Heart left ventricle (tissue), 16 donors: ENCODE measurements at places on chromosomes 2 and 18. TPM values are rescaled to one million over a fixed set of nuclear protein-coding genes. Genes with fewer than 3 reads are reported as not detected.

DNA sequence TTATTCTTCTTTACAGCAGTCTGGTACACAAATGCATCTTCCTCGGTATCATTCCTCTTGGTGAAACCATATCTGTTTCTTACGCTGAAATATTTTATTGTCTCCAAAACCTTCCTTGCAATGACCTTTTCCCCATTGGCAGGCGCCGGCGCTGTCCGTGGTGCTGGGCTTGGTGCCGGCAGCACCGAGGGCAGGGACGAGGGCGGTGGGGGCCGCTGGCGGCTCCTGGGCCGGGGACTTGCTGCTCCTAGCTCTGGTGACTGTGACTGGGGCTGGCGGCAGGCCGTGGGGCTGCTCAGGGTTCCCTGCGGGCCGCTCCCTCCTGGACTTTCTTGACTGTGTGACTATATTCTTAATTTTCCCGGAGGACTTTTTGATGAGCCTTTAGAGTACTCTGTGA, 72.5 kb downstream of the GPR39 start:
- peak; percentile 30 for DNase-seq

DNA sequence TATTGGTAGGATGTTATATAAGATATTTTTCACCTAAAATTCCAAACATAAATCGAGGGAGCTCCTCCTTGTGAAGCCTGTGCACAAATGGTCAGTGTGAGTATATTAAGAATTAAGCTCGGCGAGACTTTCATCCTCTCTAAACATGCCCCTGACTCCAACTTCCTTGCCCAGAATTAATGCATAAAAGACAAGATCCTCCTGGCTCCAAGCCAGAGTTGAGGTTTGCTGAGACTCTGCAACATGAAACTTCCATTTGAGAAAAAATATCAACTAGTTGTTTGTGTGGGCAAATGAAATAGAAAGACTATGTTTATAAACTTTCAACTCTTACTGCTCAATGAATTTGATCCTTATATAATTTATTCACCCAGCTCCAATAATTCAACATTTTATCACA, 68.1 kb downstream of the CCDC178 start:
- DNase-seq: no peak

- no peak for DNase-seq
Measured at GRCh38 chr18:693466-694187, 18.8 kb downstream of the ENOSF1 start.

- no peak for DNase-seq
Measured at GRCh38 chr18:36893227-36893626, 64.3 kb downstream of the KIAA1328 start.

GRCh38 chr18:78241535-78242253, 737.9 kb upstream of the SALL3 start:
- DNase-seq: no peak

Gene UCN
- polyA plus RNA-seq: 1.4 TPM

Gene LRRC30
- polyA plus RNA-seq: not detected

Gene PLA2R1
- polyA plus RNA-seq: 0.69 TPM

DNA sequence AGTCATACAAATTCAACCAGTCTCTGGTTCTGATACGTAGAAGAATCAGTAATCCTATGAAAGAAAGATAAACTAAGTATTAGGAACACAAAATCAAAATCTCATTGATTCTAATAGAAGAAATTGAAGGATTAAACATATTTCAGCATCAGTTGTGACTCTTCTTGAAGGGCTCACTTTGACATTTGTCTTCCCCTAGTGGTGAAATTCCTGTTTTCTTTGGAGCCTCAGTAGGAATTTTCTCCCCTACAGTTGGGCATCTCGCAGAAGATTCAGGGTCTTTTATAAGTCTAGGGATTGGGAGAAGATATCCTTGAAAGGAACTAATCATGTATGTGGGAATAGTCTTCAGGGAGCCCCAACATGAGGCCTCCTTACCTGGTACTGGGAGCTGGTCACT, 2.8 kb upstream of the CRYGB start:
- DNase-seq: no peak

- no peak for DNase-seq
Measured at GRCh38 chr18:71942433-71942832, 601.7 kb downstream of the CBLN2 start.

Gene RIT2
- not detected for polyA plus RNA-seq

Gene C2orf81
- polyA plus RNA-seq: 0.91 TPM

GRCh38 chr18:75253043-75253442, 42.4 kb downstream of the TSHZ1 start:
- DNase-seq: no peak

Gene VWA3B
- 0.11 TPM for polyA plus RNA-seq

- no peak for DNase-seq
Measured at GRCh38 chr2:73255007-73255644, 21.0 kb downstream of the CCT7 start.

DNA sequence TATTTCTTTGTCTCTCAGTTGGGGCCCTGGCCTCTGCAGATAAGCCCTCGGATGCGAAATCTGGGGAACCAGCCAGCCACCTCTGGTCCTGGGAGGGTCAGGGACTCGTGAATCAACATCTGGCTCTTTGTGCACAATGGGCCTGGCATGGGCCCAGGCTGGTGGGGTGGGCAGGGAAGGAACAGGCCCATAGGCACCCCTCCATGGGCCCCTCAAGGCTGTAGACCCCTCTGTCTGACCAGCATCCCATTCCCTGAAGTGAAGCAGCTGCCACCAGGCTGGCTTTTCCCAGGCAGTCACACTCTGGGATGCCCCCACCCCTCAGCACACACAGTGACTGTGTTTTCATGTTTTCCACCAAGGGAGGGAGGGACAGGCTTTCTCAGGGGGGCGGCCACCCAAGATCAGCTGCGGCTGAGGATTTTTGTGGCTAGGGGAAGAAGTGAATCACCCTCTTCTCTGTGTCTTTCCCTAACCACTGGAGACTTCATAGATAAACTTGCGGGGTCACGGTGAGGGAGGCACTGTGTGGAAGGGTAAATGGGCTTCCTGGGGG, 166.0 kb downstream of the AGAP1 start:
- no peak for DNase-seq

GRCh38 chr18:44197832-44198611, 482.7 kb upstream of the SETBP1 start:
- DNase-seq: peak; percentile 44

Gene CACNB4
- polyA plus RNA-seq: 0.11 TPM

DNA sequence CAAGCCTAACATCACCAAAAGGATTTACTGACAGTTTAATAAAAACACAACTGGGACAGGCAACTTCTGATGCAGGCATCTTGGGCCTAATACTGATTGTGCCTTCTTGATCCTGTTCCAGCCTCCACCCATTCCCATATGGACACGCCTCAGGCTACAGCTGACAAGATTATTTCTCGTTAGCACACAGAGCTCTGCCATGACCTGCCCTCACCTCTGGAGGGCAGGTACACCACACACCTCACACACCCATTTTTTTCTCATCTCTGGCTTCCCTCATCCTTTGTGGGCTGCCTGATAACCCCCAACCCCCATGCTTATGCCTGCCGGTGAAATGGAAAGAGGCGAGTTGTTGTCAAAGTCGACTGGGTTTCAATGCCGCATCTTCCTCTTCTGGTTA, 147.0 kb downstream of the ANTXR1 start:
- DNase-seq: no peak

Gene ANKRD29
- 3.1 TPM for polyA plus RNA-seq

GRCh38 chr2:65368468-65368867, 63.9 kb downstream of the SPRED2 start:
- DNase-seq: no peak

GRCh38 chr2:27184115-27184514, 27.7 kb upstream of the ATRAID start:
- DNase-seq: peak; percentile 44

Gene KCNIP3
- 2.7 TPM for polyA plus RNA-seq

DNA sequence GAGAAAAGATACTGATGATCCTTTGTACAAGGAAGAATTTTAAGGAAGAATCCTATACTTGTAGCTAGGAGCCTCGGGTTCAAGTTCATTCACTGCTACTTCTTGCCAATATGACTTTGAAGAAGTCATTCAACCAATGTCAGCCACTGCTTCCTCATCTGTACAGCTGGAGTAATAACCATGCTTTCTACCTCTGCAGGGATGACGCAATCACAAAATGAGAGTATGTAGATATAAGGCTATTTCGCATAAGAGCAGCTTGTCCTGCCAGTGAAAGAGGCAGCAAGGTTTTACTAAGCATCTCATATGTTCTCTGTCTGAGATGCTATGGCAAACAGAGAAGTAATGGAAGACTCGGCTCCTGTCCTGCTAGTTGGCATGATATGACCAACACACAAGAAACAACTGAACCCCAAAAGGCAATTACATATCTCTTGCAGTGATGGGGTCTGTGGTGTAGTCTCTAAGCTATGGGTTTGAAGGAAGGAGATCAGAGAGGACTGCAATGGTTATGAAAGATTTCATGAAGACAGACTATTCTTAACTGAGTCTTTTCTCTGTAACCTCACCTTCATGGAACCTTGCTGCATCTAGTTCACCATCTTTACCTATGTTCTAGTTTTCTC, 9.2 kb downstream of the AAK1 start:
- DNase-seq: no peak

- DNase-seq: no peak
Measured at GRCh38 chr18:36792634-36793283, 36.0 kb downstream of the TPGS2 start.

DNA sequence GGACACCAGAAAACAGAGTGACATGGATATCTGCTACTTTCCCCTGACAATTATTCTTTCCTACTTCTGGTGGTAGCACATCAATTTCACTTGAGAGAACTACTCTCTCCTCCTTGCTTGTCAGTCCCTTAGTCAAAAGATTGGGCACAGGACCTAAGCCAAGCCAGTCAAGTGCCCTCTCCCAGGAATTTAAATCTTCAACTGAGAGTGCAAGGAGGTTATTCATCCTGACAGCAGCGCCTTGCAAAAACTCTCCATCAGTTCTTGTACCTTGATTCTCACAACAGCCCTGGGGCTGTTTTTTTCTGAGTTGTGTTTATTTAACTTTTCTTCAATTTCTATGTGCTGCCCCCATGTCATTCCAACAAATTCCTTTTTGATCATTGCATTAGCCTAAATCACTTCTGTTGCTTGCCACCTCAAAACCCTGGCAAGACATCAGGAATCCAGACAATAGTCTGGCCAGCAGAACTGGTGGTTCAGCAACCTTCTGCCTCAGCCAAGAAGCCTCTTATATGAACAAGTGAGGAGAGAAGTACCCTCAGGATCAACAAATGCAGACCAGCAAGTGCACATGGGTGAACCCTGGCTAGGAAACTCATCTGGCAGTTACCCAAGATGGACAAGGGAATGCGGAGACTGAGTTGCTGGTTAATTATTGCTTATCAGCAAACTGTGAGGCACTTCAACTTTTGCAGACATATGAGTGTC, 19.4 kb downstream of the COL4A3 start:
- no peak for DNase-seq

DNA sequence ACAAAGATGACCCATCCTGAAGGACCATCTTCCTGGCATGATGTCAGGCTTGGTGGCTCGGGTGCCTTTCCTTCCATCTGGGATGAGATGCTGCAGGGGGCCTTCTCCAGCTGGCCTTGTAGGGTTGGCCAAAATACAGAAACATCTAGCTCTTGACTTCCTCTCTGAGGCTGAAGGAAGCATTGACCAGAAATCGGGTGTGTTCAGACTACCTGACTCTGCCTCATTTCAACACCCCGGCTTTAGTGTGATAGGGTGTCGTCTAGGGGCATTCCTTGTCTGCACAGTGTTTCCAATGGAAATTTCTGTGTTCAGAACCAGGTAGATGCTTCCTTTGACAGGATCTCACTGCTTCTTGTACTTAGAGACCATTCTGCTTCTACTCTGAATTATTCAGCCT, 115.7 kb upstream of the SPRED2 start:
- no peak for DNase-seq

Gene TEX44
- polyA plus RNA-seq: not detected

- DNase-seq: no peak
Measured at GRCh38 chr18:55830544-55830943, 242.6 kb upstream of the TCF4 start.

- DNase-seq: no peak
Measured at GRCh38 chr2:69796174-69796573, 33.3 kb upstream of the GMCL1 start.

DNA sequence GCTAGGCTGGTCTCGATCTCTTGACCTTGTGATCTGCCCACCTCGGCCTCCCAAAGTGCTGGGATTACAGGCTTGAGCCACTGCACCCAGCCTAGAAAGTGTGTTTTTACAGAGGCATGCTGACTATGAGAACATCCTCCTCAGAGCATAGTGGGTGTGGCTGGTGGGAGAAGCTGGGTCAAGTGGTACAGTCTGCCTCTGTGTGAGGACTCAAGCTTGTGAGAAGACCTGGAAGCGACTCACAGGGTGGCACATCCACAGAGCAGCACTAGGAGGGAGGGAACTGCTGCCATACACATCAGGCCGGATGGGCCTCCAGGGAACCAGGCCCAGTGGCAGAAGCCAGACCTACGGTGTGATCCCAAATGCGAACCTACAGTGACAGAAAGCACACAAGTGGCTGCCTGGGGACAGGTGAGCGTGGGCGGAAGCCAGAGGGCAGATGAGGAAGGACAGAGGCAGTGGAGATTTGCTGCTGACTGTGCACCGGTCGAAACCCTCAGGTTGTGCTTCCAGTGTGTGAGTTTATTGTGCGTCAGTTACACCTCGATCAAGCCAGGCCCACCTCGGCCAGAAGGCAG, 8.9 kb downstream of the ARHGEF4 start:
- no peak for DNase-seq

Gene NPPC
- 3.9 TPM for polyA plus RNA-seq

DNA sequence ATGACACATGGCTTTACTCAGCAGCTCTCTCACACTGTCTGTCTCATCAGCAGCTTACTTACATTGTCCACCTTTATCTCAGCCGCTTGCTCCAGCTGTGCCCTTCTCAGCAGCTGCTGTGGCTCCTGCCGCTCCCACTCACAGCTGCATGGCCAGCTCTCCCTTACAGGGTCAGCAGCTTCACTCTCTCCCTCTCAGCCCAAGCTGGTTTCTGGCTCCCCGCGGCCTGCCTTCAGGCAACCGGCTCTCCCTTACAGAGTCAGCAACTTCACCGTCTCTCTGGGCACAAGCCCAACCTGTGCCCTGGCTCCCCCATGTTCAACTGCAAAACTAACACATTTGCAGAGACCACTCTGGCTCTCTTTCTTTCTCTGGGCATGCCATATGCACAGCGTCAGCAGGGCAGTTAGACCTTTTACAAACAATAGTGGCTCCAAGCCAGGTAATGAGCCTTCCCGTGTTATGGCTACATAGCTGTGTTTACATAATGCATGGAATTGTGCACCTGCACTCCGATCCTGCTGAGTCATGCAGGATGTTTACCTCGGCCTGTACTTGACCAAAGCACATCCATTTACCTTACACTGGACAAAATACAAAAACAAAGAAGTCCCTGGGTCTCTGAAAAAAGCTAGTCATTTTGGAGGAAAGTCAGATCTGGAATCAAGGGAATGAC, 167.3 kb downstream of the DOK6 start:
- DNase-seq: no peak

GRCh38 chr2:17373741-17374140, 144.5 kb downstream of the RAD51AP2 start:
- no peak for DNase-seq

- DNase-seq: peak; percentile 17
Measured at GRCh38 chr2:194090251-194090905, 1566.6 kb upstream of the SLC39A10 start.

- no peak for DNase-seq
Measured at GRCh38 chr2:137800386-137800785, 163.9 kb upstream of the HNMT start.

GRCh38 chr2:112061840-112062239, 6.8 kb downstream of the TMEM87B start:
- DNase-seq: no peak
